ENCODE measurements at places on chromosomes 1 and 21.

DNA sequence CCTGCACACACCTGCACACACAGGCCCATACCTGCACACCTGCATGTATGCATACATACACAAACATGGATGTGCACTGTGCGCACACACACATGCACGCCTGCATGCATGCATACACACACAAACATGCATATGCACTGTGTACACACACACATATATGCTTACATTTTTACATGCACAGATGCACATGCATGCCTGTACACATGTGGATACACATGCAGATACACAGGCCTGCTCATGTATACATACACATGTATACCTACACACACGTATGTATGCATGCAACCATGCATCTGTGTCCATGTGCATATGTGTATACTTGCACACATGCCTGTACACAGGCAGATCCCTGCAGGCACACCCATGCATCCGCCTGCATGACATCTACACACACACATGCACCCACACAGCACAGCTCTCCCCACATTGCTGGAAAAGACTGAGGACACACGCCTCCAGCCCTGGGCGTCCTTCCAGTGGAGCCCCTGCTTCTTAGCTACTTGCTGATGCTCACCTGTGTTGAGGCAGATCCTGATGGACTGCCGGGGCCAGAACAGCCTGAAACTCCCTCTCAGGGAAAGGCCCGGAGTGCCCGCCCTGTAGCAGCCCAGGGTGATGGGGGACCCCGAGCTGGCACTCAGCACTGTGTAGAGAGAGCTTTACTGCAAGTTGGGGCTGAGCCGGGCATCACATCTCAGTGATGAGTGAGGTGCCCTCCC lies 28.6 kb downstream of the KRTAP10-1 start:
- no peak for DNase-seq

- peak; percentile 73 for DNase-seq
These were observed 60.2 kb upstream of the PDE9A start for GRCh38 chr21:42593007-42593814.

DNA sequence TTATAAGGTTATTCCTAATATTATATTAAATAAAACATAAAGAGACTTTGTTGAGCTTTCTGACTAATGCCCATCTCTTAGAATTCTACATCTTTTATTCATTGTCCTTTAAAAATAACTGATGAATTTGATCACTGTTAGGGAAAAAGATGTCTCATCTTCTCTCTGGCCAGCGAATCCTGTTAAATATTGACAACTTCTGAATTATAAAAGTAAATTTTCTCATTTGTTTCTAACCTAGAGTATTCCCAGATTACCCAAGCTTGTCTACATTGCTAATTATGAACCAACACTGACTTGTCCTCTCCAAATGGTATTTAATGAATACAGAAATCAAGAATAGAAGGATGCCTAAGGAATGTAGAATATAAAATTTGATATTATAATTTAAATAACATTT lies 24.8 kb upstream of the KCTD3 start:
- DNase-seq: no peak

GRCh38 chr1:35499652-35500176 lies 57.5 kb downstream of the KIAA0319L start:
- no peak for DNase-seq

GRCh38 chr1:228871314-228872061 lies 136.2 kb downstream of the RHOU start:
- DNase-seq: no peak

DNA sequence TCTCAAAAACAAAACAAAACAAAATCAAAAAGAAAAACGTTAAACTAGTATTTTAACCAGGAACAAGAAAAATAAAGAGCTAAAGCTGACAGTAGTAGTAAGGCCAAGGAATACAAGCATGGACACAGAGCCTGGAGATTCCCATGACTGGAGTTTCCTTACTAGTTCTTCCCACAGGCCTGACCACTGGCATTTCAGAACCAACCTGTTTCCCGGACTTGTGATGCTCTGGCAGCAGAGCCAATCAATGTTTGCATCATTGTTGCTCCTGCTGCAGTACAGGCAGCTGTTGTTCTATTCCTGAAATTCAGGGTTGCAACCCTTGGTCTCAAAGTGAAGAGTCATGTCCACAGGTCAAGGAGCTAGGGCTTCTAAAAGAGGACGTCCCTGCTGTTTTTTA lies 111.3 kb upstream of the WARS2 start:
- DNase-seq: no peak

GRCh38 chr1:246954126-246954525 lies 22.4 kb upstream of the AHCTF1 start:
- DNase-seq: no peak

GRCh38 chr1:23174426-23175110 lies 5.9 kb upstream of the LUZP1 start:
- no peak for DNase-seq

- DNase-seq: no peak
These were observed 10.3 kb upstream of the SLC45A1 start for GRCh38 chr1:8307628-8308027.

GRCh38 chr1:207863893-207864535 lies 46.9 kb downstream of the CD34 start:
- peak; percentile 46 for DNase-seq

- no peak for DNase-seq
These were observed 12.1 kb upstream of the RAB29 start for GRCh38 chr1:205787287-205787916.

DNA sequence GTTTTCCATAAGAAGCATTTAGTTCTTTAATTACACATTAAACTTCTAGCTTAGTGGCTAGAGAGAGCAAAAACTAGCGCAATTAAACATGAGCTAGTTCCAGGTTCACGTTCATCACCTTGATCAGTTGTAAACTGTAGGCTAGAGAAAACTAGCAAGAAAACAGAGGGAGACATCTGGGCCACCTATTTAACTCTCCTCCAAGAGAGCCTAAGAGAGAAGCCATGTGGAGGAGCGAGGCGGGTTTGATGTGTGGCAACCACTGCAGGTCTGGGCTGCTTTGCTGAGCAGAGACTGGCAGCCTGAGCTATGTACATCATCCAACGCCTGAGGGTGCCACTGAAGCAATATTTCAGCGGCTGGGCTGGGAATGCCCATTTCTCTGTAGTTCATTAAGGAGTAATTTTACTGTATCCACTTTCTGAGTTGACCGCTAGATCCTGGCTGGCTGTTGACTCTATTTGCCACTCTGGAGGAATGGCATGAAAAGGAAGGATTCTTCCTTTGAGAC lies 252.9 kb downstream of the DYRK1A start:
- no peak for DNase-seq

DNA sequence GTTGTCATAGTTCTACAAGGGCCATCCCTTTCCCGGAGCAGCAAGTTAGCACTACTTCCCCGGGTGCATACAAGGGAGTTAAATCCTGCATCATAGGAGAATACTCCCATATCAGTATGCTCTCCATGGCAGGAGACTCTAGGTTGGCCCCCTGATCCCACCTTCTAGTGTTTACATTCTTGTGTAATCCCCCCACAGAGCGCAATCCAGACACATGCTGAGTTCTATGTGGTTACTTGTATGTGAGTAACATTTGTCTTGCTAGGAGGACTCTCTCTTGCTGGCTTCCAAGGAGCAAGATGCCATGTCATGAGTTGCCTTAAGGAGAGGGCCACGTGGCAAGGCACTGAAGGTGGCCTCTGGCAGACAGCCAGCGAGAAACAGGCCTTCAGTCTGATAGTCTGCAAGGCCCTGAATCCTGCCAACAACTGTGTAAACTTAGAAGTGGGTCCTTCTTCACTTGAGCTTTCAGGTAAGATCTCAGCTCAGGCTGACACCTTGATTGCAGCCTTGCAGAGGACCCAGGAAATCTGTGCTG lies 155.3 kb downstream of the CDC7 start:
- DNase-seq: no peak

GRCh38 chr1:14267991-14268390 lies 330.5 kb upstream of the KAZN start:
- DNase-seq: no peak

DNA sequence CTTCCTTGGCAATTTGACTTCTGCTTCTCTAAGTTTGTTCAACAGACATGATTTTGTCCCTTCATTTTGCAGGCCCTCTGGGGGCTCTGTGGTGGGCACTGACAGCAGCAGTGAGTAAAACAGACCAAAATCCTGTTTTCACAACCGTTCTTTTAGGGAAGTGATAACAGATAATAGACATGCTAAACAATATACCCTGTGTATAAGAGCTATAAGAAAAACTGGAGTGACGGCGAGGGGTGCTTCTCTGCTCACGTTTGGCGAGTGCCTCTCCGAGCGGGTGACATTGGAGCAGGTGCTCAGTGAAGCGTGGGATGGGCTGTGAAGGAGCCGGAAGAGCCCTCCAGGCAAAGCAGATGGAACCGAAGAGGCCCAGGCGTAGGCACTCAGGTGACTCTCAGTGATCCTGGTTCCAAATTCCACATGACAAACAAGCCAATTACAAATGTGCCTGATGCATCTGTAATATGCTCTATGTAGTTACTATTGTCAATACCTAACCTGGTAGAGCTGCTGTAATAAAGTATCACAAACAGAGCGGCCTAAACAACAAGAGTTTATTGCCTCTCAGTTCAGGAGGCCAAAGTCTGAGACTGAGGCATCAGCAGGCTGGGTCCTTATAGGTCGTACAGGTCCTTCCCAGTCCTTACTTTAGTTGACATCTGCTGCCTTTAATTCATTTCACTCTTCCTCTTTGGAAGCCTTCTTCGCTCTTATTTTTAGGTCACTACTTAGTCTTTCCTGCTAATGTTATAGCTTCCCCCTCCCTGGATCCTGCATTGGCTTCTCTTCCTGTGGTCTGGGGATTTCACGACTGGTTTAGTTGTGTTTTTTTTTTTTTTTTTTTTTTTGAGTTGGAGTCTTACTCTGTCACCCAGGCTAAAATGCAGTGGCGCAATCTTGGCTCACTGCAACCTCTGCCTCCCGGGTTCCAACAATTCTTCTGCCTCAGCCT lies 20.1 kb downstream of the OR2B11 start:
- no peak for DNase-seq

DNA sequence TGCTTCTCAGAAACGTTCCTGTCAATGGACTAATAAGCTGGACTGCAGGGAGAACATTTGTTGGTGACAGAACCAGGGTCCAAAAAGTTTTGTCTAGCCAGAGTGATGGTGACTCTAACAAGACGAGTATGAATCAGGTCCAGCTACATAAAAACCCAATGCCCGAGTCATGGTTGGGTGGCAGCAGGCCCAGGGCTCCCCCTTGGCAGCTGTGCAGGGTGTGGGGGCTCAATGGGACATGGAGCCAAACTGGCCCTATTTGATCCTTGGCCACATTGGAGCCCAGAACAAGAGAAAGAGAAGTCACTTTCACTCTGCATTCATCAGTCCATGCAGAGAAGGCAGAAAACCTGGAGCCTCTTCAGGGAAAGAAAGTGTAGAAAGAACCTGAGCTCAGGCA lies 37.9 kb upstream of the TENT5C start:
- no peak for DNase-seq

GRCh38 chr1:147627435-147628110 lies 42.8 kb downstream of the ACP6 start:
- peak; percentile 44 for DNase-seq

GRCh38 chr1:58839147-58839795 lies 55.4 kb upstream of the JUN start:
- no peak for DNase-seq

DNA sequence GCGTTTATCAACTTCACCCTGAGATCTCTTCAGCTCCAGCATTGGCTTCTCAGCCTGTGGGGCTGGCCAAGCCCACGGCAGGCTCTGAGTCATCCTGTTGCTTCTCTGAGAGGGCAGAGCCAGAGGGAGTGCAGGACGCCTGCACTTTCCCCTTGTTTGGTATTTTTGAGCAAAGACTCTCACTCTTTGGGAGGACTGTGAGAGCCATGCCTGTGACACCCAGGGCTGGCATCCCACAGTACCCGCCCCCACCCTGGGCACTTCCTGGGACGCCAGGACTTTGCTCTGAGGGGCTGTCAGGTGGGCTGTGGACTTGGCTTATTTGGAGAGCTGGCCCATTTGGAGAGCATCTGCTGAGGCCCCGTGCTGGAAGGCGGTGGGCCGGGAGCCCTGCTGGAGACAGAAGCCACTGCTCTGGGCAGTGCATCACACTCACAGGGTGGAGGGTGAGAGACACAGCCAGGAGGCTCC lies 37.4 kb downstream of the VANGL1 start:
- DNase-seq: no peak

- DNase-seq: no peak
These were observed 72.1 kb downstream of the SH3BGR start for GRCh38 chr21:39523915-39524314.

DNA sequence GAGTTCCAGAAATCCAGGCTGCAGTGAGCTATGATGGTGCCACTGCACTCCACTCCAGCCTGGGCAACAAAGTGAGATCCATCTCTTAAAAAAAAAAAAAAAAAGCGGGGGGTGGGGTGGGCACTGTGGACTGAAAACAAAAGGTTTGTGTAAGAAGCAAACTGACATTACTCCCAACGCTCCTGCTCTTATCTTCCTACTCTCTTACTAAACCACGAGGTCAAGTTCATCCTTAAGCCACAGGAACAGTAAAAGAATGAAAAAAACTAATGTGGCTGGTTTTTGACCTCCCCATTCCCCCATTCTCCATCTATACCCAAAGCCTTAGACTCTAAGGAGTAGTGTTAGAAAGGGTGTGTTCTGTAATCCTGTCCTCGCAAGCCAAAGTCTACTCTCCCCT lies 30.8 kb downstream of the TFAP2E start:
- DNase-seq: no peak

DNA sequence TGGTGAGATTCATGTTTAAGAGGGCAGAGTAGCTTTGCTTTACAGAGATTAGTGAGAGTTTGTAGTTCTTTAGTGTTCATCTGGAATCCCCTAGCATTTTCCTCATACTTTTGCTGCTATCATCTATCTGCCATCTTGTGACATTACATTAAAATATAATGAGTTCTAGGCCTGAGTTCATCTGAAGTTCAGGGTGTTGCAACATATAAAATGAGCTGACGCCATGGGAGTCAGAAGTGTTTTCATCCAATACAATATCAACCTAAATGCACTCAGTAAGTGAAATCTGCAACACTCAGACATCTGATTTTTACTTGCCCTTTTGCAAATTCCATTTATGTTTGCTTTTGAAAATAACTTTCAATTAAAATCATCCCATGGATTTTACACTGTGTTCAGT lies 153.8 kb downstream of the NTNG1 start:
- no peak for DNase-seq

GRCh38 chr21:38830671-38831525 lies 25.2 kb downstream of the ETS2 start:
- no peak for DNase-seq

GRCh38 chr1:42684139-42684538 lies 1.9 kb downstream of the YBX1 start:
- peak; percentile 17 for DNase-seq
